ENCODE measurements at places on chromosomes 11 and 22. TPM values are rescaled to one million over a fixed set of nuclear protein-coding genes. Genes with fewer than 3 reads are reported as not detected.

Gene PATE4
- not detected for total RNA-seq

Gene GLB1L3
- total RNA-seq = 0.94 TPM

Gene ARHGAP8
- 4.7 TPM for total RNA-seq

Gene LMO2
- total RNA-seq = 12.2 TPM

Gene KRTAP5-8
- not detected for total RNA-seq

Gene ROM1
- 0.94 TPM for total RNA-seq

Gene C11orf91
- total RNA-seq = not detected

Gene LDLRAD3
- total RNA-seq = 65.7 TPM

Gene MYOD1
- total RNA-seq = not detected

Gene CCND1
- total RNA-seq = 5.0 TPM

Gene BCO2
- 12.5 TPM for total RNA-seq

Gene TMPRSS5
- 4.1 TPM for total RNA-seq

Gene MAP6
- 137 TPM for total RNA-seq

Gene TMEM86A
- 7.5 TPM for total RNA-seq

Gene KRTAP5-7
- total RNA-seq = not detected

Gene IRAG1
- 0.63 TPM for total RNA-seq

Gene TENM4
- 192 TPM for total RNA-seq

Gene C11orf42
- total RNA-seq = not detected
